ENCODE measurements at places on chromosomes 4 and X.

DNA sequence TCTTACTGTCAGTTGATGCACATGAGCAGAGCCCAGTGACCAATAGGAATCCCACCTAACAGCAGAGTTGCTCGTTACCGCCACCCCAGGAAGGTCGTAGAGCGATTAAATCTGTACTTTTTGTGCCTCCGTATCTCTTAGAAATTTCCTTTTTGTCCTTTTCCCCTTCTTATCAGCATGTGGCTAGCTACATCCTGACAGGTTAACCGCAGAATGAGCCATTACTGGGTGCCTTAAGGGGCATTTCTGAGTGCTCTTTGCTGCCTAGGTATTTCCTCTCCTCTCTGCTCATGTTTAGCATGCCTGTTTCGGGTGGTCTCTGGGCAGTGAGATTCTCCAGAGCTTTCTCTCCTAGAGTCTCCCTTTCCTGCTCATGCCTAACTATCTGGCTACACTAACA, 530.5 kb downstream of the FAM133A start:
- no peak for DNase-seq

- no peak for DNase-seq
Observed at GRCh38 chr4:88843067-88843685, 145.5 kb upstream of the NAP1L5 start.

- DNase-seq, result no peak
Observed at GRCh38 chrX:29580560-29580959, 634.8 kb upstream of the MAGEB2 start.

- no peak for DNase-seq
Observed at GRCh38 chr4:152531479-152531878, 4.4 kb downstream of the FBXW7 start.

- no peak for DNase-seq
Observed at GRCh38 chrX:130691576-130691975, 211.4 kb downstream of the ENOX2 start.

GRCh38 chr4:161010227-161010626, 1153.6 kb downstream of the FSTL5 start:
- DNase-seq, result no peak

DNA sequence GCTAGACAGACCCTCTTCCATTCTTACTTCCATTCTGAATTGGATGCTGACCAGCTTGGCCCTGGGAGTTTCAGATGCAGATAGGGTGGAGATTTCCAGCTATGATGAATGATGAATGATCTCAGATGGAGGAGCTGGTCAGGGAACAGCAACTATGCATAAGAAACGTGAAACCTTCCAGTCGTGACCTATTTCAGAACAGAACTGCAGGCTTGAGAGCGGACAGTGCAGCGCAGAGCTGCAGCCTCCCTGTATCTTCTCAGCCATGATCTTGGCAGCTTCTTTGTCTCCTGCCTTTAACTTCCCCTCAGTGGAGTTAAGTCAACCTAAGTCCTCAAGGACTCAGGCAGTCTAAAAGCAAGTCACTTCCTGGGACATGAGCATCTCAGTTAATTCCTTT, 43.3 kb upstream of the HAND2 start:
- no peak for DNase-seq

DNA sequence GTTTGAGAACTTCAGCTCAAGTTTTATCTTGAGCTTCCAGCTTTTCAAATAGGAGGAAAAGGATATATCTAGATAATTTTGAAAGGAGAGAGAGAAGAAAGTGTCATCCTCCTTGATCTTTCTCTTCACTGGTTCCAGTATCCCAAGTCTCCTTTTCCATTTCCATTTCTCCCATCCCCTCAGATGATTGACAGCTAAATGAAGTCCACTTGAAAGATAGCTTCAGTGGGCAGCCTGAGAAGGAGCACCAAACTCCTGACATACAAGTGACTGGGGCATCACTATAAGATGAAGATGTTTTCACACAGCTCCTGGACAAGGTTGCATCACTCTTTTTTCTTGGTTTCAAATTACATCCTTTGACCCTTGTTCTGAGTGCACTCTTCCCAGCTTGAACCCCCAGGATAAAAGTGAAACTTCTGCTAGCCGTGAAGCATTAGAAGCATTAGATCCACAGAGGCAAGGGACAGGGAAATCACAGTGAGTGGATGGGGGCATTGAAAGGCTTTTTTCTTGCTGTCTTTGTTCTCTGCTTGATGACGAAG, 17.5 kb upstream of the MAGEA10 start:
- DNase-seq, result no peak

DNA sequence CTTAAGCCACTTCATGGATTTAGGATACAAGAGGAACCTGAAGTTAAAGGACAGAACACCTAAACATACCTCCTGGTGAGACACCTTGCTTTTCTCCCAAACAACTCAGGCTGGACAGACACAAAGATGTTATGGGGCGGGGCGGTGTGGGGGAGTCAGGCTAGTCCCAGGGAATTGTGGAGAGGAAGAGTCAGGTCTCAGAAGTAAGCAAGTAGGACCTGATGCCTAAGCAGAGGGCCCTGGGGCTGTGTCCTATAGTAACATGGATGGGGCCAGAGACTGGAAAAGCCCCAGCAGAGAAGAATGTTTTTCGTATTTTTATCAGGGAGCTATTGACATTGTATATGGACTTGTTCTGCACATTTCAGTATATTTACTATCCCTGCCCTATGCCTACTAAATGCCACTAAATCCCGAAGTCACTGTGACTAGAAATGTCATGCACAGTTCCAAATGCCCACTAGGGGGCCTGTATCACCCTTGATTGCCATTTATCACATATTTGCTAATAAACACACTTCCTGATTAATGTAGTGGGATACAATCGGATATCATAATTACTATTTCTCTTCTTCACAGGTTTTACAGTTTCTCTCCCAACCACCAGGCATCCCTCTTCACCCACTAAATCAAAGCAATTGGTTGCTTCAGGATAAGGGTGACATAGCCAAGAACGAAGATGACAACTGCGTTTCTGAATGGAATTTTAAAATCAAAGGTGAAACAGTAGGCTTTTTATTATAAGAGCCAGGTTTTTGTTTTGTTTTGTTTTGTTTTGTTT, 23.8 kb upstream of the ARHGAP10 start:
- peak; percentile 25 for DNase-seq

GRCh38 chrX:9037296-9037695, 3.4 kb upstream of the FAM9B start:
- no peak for DNase-seq

- DNase-seq, result no peak
Observed at GRCh38 chr4:27366104-27366823, 505.6 kb downstream of the STIM2 start.

- DNase-seq, result no peak
Observed at GRCh38 chr4:23060776-23061175, 368.0 kb downstream of the GBA3 start.

- DNase-seq, result no peak
Observed at GRCh38 chr4:118749347-118749988, 64.3 kb downstream of the METTL14 start.

DNA sequence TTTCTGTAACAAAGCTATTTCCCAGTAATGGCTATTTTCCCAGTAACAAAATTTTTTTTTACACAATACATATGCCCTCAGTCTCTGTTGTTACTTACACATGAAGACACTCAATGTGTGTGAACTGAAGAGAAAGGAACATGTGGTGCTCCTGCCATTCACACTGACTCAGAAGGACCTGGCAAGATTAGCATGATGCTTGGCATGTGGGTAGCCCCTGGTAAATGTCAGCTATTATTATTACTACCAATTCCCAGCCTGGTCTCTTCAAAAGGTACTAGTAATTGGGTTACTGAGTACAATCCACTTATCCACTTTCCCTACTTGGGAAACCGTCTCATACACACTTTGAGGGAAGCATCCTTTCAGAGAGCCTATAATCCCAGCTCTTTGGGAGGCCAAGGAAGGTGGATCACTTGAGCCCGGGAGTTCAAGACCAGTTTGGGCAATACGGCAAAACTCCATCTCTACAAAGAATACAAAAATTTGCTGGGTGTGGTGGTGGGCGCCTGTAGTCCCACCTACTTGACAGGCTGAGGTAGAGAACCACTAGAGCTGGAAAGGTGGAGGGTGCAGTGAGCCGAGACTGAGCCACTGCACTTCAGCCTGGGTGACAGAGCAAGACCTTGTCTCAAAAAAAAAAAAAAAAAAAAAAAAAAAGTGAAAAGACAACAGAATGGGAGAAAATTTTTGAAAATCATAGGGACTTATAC, 14.6 kb downstream of the RBBP7 start:
- DNase-seq, result peak; percentile 6

GRCh38 chrX:115560211-115560977, 580 bp upstream of the PLS3 start:
- DNase-seq, result no peak

DNA sequence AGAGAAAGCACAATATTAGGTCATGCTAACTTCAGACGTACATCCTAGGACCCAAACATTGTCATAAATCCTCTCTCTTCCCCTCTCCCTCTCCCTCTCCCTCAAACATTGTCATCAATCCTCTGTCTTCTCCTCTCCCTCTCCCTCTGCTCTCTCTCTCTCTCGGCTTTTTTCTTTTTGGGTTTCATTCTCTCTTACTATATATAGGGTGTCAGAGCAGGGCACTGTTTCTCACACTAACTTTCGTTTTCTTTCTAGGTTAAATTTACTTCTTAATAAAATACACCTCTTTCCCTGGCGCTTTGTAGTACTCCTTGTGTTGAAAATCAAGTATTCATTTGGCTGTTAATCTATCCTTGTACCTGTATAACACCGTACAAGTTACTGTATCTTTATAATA, 37.0 kb upstream of the HERC5 start:
- no peak for DNase-seq

DNA sequence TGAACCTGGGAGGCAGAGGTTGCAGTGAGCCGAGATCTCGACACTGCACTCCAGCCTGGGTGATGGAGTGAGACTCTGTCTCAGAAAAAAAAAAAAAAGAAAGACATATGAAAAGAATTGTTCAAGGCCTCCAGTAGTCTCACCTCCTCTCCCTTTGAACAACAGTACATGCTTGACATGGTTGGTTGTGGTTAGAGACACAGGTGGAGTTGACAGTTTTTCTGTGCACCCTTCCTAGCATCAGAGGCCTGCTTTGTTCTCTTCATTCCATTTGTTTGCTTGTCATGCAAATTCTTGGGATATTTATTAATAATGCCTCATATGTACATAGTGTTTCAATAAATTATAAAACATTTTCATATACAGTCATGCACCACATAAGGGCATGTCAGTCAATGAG, 18.3 kb upstream of the PDCL2 start:
- DNase-seq, result no peak

GRCh38 chr4:48653217-48654014, 126.7 kb downstream of the FRYL start:
- DNase-seq, result peak; percentile 54

GRCh38 chr4:26131711-26132110, 189.1 kb upstream of the RBPJ start:
- DNase-seq, result no peak

GRCh38 chr4:8242782-8243560, 26.6 kb upstream of the HTRA3 start:
- DNase-seq, result no peak

DNA sequence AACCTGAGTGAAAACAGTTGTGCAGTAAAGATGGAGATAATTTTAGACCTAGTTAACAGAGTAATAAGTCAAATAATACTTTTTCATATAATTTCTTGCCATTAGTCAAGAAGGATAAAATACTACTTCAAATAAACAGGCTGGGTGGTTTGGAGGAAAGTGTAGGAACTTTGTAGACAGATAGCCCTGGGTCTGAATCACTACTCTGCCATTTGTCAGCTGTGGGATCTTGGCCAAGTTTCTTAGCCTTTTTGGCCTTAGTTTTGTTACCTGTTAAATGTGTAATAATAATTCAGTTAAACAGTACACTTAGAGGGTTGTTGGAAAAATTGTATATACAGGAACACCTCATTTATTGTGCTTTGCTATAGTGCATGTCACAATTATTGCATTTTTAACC, 163.7 kb downstream of the NPNT start:
- DNase-seq, result no peak

GRCh38 chrX:63656871-63657580, 128.0 kb downstream of the ARHGEF9 start:
- DNase-seq, result no peak

- DNase-seq, result no peak
Observed at GRCh38 chr4:151717314-151717713, 43.5 kb downstream of the GATB start.

- no peak for DNase-seq
Observed at GRCh38 chrX:38055170-38055847, 49.0 kb downstream of the SYTL5 start.

GRCh38 chrX:122439831-122440230, 744.2 kb upstream of the GRIA3 start:
- DNase-seq, result no peak

DNA sequence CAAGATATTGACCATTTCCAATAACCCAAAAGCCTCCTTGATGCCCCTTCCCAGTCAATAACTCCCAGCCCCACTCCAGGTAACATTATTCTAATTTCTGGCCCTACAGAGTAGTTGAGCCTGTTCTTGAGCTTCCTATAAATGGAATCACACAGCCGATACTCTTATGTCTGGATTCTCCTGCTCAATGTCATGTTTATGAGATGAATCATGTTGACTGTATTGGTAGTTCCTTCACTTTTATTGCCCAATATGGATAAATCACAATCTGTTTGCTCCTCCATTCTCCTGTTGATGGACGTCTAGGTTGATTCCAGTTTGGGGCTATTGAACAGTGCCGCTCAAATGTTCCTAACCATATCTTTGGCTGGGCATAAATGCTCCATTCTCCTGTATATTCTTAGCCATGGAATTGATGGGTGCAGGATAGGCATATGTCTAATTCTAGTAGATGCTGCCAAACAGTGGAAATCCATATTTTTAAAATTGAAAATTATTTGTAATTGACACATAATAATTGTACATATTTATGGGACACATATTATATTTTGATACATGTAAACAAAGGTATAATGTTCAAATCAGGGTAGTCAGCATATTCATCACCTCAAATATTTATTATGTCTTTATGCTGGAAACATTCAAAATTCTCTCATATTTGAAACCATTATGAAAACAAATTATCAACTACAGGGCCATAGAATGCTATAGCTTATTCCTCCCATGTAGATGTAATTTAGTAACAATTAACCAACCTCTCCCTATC, 40.5 kb upstream of the SLC2A9 start:
- no peak for DNase-seq

- DNase-seq, result no peak
Observed at GRCh38 chr4:138736362-138736761, 279.2 kb upstream of the NOCT start.

- DNase-seq, result no peak
Observed at GRCh38 chrX:129111081-129111798, 412.1 kb downstream of the SMARCA1 start.

Measured in stimulated activated CD4-positive, alpha-beta T cell treated with anti-CD3 and anti-CD28 coated beads, Interleukin-4, amount 100 ng/mL, for 1 hour (primary cell).